ENCODE measurements at places on chromosomes 7 and 10. TPM values are rescaled to one million over a fixed set of nuclear protein-coding genes. Genes with fewer than 3 reads are reported as not detected.

UNCX gene
- total RNA-seq = not detected

LIPF gene
- total RNA-seq = not detected

SFRP4 gene
- not detected for total RNA-seq

CH25H gene
- not detected for total RNA-seq

EIF5AL1 gene
- total RNA-seq = 1.8 TPM

GPNMB gene
- not detected for total RNA-seq

LRGUK gene
- 0.19 TPM for total RNA-seq

MALRD1 gene
- not detected for total RNA-seq

EIF4H gene
- 250 TPM for total RNA-seq

AKR1C1 gene
- total RNA-seq = 0.63 TPM

LIPJ gene
- total RNA-seq = not detected

DDC gene
- not detected for total RNA-seq

MYOZ1 gene
- total RNA-seq = not detected

VWDE gene
- total RNA-seq = 2.5 TPM

ADAMTS14 gene
- total RNA-seq = not detected

APBB1IP gene
- total RNA-seq = 74.4 TPM

HMX2 gene
- total RNA-seq = not detected

ELN gene
- total RNA-seq = 1.1 TPM

CLRN3 gene
- not detected for total RNA-seq

GIMAP7 gene
- total RNA-seq = 252 TPM

PWWP2B gene
- total RNA-seq = 13.0 TPM

DNMBP gene
- 3.5 TPM for total RNA-seq

FAM25G gene
- not detected for total RNA-seq

Data from activated naive CD4-positive, alpha-beta T cell treated with anti-CD3 and anti-CD28 coated beads, Interleukin-2, amount 10 ng/mL, durations not matched to agents 5 hours and 36 hours (primary cell).